ENCODE measurements at places on chromosomes 6 and 20. TPM values are rescaled to one million over a fixed set of nuclear protein-coding genes. Genes with fewer than 3 reads are reported as not detected.

Gene ZNF334
- total RNA-seq = 0.30 TPM

Gene SLA2
- total RNA-seq = not detected

Gene DLL1
- 2.7 TPM for total RNA-seq

Gene EFCAB8
- total RNA-seq = not detected

Gene BPIFB2
- total RNA-seq = not detected

Gene GTSF1L
- not detected for total RNA-seq

Gene RNF217
- total RNA-seq = 10.6 TPM

Gene CRISP3
- total RNA-seq = not detected

Gene FBXO9
- 41.2 TPM for total RNA-seq

Gene VIP
- total RNA-seq = not detected

DNA sequence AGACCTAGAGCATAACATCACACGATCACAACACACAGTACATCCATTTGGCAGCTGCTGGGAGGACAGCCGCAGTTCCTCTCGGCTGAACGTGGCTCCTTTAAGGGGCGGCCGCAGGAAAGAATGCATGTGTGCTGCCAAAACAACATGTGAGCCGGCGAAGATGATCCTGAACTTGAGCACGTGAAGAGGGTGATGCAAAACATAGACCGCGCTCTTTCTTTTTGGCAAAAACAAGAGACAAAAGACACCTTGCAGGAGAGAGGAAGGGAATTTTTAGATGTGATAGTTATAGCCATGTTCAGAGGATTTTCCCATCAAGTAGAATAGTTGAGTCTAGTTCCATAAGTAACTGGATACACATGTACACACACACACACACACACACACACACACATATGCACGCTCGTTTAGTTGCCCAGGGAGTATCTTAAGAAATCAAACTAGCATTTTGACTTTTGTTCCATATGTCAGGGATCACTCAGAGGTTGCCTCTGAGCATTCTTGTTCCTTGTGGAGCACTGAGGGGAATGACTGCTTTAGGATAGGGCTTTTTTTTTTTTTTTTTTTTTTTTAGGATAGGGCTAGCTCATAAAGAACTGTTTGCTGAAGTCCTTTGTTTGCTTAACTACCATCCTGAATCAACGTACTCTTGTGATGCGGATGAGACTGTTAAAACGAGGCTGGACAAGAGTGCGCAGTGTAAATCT lies 21.7 kb upstream of the RANBP9 start:
- peak; percentile 88 for DNase-seq

GRCh38 chr6:41785254-41785653 lies 2.2 kb upstream of the TOMM6 start:
- DNase-seq = no peak

DNA sequence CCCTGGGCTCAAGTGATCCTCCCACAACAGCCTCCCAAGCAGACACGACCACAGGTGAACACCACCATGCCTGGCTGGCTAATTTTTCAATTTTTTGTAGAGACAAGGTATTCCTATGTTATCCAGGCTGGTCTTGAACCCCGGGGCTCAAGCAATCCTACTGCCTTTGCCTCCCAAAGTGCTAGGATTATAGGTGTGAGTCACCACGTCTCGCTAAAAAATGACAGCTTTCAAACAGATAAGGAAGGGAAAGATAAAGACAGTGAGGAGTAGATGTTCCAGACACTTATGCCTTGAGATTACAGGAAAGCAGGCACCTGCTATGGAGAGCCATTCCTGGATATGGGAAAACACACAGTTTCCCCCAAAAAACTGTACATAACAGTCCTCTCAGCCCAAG lies 40.9 kb upstream of the SLA2 start:
- no peak for DNase-seq

DNA sequence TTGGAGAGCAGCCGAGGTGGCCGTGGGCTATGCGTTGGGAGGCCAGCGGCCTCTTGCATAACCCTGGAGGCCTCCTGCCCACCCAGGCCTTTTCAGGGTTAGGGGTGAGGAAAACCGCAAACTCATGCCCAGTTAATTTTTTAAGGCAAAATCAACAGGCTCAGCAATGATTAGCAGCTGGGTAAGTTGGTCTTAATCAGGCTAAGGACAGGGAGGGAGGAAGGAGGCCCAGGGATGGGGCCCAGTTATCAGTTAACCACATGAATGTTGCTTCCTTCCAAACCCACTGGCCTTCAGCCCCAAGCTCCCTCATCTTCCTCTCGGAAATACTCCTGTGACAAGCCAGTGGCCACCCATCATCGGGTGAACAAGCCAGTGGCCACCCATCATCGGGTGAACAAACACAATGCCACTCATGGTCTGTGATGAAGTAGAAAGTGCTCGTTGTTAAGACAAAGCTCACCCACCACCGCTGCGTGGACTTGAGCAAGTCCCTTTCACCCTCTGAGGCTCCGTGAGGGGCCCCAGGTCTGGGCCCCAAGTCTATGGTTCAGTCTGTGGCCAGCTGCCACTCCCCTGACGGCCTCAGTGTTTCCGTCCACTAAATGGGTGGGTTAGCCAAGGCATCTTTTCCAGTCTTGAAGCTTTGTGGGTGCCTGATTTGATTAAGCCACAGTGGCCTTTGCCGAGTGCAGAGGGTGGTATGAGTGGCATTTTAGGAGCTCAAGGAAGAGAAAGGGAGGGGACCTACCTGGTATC lies 39.4 kb downstream of the HNF4A start:
- no peak for DNase-seq

- no peak for DNase-seq
Measured at GRCh38 chr20:6040958-6041807, 12.7 kb downstream of the LRRN4 start.

GRCh38 chr20:31930779-31931178 lies 21.1 kb downstream of the PDRG1 start:
- DNase-seq = no peak

GRCh38 chr6:35500782-35501181 lies 3.9 kb upstream of the TEAD3 start:
- DNase-seq = peak; percentile 61

DNA sequence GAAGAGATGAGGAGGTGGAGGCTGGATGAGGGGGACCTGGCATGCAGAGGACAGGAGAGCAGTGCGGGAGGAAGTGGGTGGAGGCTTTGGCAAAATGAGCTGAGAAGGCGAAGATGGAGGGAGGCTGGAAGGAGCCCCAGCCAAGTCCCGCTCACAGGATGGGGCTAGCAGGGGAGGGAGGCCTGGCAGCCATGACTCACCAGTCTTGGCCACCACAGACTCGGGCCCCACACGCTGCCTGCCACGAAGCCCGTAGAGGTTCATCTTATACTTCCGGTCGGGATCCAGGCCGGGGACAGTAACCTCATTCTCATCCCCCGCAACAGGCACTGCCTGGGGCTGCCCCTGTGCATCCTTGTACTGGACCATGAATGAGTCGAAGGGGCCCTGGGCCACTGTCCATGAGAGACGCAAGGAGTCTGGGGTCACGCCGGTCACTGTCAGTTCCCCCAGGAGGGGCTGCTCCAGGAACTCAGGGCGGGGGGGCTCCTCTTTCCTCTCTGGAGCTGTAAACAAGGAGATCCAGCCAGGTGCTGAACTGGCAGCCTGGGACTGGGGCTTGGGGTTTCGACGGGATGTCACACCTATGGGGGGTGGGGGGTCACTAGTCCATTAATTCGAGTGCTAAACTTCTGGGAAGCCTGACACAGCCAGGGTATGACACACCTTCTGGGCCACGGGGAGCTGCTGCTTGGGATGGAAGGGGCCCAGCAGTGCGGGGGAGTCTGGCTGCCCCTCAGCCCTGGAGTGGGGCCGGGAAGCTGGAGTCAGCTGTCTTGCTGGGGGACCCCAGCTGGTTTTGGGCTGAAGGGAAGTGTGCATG lies 27.8 kb downstream of the TNXB start:
- peak; percentile 93 for DNase-seq

DNA sequence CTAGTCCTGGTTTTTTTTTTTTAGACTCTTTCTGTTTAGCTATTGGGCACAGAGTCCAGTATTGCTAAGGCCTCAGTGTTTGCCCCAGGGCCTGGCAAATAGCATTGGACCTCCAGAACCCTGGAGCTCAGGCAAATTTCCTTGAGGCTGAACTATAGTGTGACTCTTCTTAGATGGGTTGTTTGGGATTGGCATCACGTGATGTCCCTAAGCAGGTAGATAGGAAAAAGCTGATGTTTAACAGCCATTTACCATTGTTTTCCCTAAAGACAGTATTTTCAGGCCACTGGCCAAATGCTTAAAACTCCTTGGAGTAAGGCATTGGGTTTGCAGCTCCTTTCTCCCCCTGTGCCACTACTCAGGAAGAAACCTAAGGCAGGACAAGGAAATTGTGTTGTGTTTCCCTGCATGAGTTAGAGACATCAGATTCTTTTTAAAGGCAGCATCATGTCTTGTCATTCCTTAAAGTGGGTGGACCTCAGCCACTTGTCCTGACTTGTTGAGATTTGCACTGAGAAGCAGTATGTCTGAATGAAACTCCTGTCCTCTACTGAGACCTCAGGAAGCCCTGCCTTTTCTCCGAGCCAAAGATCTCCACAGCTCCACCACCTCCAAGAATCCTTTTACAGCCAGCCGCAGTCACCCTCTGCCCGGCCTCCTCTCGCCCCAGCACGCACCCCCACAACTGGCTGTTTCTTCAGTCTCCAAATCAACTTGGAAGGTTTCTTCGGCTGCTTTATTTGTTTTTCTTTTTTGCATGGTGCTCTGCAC lies 46.2 kb upstream of the RNF144B start:
- no peak for DNase-seq

GRCh38 chr20:56504373-56505005 lies 20.1 kb upstream of the FAM209A start:
- DNase-seq = no peak

- no peak for DNase-seq
Measured at GRCh38 chr20:39524371-39524911, 562.3 kb downstream of the DHX35 start.

DNA sequence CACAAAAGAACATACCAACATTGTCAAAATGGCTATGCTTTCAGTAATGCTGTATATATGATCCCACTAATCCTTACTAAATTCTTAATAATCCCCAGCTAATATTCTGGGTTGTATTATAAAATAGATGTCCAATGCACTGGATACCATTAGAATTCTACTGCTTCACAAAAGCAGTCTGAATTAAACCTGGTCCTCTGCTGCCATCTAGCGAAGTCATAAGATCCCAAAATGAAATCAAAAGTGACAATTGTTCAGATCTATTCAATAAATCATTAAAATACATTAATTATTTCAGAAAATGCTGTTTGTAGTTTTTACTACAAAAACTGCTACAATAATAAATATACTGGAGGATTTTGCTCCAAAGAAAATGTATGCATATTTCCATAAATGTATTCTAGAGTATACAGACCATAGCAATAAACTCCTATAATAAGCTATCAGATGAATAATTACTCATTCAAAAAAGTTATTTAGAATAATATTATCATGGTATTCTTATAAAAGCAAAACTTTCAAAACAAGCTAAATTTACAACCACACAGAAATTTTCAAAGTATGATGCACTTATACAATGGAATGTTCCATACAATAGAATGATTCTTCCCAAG lies 92.6 kb downstream of the RNGTT start:
- peak; percentile 3 for DNase-seq

DNA sequence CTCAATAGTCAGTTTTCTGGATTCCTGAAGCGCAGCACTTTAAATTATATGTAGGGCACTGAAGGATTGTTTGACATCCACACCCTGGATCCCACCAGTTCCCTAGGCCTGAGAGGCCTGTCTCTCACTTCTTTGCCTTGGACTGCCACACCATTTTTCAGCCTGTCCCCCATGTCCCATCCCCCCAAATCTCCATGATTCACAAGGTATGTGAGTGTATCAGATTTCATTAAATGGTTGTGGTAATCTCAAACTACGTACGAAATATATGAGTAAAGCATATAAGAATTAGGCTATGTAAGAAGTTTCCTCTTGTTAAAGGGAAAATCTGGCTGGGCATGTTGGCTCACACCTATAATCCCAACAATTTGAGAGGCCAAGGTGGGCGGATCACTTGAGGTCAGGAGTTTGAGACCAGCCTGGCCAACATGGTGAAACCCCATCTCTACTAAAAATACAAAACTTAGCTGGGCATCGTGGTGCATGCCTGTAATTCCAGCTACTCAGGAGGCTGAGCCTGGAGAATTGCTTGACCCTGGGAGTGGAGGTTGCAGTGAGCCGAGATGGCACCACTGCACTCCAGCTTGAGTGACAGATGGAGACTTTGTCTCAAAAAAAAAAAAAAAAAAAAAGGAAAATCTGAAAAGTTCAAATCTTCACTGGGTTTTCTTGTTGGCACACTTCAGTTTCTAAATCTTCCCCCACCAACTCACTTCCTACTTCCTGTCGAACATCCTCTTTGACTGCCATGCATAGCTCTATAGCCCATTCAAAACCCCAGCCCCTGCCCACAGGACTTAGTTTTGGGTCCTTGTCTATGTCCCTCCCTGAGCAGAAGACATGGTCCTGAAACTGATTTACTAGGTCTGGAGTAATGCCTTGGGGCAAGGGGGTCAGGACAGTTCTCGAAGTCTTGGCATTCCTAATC lies 97.3 kb upstream of the SHLD1 start:
- peak; percentile 47 for DNase-seq

DNA sequence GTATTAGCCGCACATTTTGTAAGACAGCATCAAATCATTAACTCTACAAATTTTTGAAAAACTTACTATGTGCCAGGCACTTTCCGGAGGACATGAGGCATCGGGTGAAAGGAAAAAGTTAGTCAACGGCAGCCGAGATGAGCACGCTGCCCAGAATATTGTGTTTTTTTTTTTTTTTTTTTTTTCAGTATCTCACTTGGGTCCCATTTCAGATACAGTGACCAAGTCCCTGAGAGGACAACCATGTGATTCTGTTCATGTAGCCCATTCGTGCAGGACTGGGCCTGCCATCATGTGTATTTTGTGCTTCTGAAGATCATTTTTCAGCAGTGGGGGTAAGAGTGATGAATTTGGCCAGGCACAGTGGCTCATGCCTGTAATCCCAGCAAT lies 1.3 kb downstream of the SLA2 start:
- DNase-seq = no peak

DNA sequence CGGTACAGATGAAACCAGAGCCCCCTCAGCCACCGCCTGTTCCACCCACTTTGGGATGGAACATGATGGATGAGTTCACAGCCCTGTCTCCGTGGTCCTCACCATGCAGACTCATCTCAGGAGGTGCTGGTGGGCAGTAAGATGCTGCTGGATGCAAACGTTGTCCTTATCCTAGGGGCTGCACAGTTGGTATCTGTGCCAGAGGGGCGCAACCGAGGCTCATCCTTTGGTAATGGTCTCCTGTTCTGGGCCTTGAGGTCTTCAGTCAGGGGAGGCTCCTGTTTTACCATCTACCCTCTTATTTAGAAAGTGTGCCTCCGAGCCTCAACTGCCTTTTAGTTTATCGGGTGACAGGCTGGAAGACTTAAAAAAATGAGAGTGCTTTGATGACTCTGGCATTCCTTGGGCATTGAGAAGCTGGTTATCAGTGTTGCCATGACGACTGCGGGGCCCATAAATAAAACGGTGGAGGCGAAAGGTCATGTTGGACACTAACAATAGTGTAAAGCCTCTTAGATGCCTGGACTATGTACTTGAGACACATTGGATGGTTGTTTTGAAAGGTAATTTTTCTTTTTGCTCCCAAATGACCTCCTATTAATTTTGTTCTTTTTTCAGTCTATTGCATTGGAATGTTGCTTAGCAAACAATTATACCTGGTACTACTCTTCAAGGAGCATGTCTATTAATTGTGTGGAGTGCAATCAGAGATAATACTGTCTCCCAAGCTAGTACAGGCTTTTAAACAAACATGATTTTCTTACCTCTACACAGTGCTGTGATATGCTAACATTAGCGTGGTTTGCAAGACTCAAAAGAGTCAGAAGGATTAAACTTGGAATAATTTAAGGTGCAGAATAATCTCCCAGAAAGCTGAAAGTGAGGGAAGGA lies 74.2 kb upstream of the DSP start:
- DNase-seq = no peak

Measured in MG63 (cell line).